Stimulated activated CD8-positive, alpha-beta memory T cell treated with anti-CD3 and anti-CD28 coated beads, Interleukin-4, amount 100 ng/mL, for 48 hours (primary cell): ENCODE measurements at places on chromosomes 13 and 19.

GRCh38 chr13:72953391-72953965 lies 105.3 kb upstream of the KLF5 start:
- no peak for DNase-seq

DNA sequence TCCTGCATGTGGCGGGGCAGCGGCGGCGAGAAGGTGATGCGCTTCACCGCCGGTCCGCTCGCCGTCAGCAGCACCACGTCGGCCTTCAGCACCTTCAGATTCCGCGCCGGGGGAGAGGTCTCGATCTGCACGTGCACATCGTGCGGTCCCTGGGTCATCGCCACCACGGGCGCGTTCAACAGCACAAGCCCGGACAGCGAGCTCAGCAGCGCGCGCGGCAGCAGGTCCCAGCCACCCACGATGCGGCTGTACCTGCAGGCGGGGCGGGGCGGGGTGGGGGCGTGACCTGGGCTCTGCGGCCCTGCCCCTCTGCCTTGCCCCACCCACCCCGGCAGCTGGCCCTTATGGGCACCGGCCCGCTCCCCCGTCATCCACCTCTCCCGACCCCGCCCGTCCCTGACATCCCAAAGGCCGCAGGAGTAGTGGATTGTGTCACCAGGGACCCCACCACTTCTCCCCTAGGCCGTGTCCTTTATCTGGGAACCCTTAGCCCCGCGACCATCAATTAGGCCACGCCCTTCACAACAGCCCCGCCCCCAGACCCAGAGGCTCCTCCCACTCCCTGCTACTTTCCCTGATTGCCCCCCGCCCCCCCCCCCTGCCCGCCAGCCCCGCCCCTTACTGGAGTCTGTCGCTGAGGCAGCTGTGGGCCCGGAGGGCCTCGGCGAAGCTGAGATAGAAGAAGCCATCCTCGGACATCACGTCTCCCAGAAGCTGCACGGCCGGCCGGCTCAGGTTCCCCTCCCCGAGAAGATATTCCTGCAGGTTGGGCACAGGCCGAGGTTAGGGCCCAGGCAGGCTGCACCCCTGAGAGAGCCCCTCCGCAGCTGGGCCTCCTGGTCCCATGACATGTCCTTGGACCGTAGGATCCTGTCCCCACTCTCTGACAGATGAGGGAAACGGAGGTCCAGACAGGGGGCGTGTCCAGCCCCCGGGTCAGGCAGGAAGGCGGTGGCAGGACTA lies 6.1 kb downstream of the IL4I1 start:
- DNase-seq, result peak; percentile 83

GRCh38 chr13:31200637-31200971 lies 829 bp downstream of the B3GLCT start:
- peak; percentile 60 for DNase-seq

DNA sequence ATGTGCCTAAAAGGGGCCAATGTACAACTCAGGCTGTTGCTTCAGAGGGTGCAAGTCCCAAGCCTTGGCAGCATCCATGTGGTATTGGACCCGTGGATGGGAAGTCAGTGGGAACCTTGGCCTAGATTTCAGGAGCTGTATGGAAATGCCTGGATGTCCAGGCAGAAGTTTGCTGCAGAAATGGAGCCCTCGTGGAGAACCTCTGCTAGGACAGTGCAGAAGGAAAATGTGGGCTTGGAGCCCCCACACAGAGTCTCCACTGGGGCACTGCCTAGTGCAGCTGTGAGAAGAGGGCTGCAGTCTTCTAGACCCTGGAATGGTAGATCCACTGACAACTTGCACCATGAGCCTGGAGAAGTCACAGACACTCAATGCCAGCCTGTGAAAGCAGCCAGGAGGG lies 28.5 kb downstream of the GPC5 start:
- DNase-seq, result no peak

GRCh38 chr19:46492841-46493235 lies 2.8 kb downstream of the PNMA8B start:
- DNase-seq, result no peak

DNA sequence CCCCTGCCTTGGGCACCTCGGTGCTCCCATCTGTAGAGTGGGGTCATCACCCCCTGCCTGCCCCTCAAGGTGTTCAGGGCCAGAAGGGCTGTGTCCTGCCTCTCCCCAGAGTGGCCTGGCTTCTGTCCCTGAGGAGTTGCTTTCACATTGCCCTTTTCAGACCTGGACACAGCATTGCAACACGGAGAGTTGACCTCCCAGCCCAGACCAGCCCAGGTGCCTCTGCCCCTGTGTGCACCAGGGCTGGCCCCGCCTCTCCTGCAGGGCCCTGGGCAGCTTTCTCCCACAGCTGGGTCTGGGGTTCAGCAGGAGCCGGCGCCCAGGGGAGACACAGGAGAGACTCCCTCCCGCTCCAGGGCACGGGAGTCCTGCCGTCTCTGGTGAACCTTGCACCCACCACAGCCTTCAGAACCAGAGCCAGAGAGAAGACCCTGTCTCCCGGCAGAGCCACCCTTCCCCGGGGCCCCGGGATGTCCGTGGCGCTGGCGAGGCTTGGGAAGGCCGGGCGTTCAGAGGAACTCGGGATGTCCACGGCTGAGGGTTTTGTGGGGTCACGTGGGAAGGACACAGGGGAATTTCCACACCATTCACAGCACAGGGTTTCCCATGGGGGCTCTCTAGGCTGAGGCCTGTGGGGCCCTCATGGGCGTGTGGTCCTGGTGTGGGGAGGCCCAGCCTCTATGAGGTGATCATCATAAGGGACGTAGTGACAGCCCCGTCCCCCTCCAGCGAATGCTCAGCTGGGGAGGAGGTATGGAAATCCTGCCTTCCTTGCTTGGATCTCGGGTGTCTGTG lies 23.2 kb downstream of the C13orf46 start:
- no peak for DNase-seq

- peak; percentile 49 for DNase-seq
Observed at GRCh38 chr19:49132974-49133609, 13.7 kb downstream of the PPFIA3 start.

- DNase-seq, result no peak
Observed at GRCh38 chr13:77215543-77215942, 111.4 kb downstream of the MYCBP2 start.

- DNase-seq, result peak; percentile 44
Observed at GRCh38 chr19:2332341-2333026, 4.0 kb downstream of the SPPL2B start.

- no peak for DNase-seq
Observed at GRCh38 chr13:86765462-86765861, 905.7 kb upstream of the SLITRK5 start.

GRCh38 chr13:30142486-30143211 lies 164.7 kb downstream of the KATNAL1 start:
- DNase-seq, result no peak

GRCh38 chr19:51386882-51387520 lies 773 bp downstream of the LIM2 start:
- DNase-seq, result no peak

- no peak for DNase-seq
Observed at GRCh38 chr13:52165411-52165810, 6.0 kb upstream of the NEK3 start.

- no peak for DNase-seq
Observed at GRCh38 chr19:29964171-29964570, 22.1 kb downstream of the URI1 start.

- peak; percentile 86 for DNase-seq
Observed at GRCh38 chr19:3606690-3607289, at the start of gene TBXA2R. Gene TBXA2R, minus strand, starts transcription at chr19:3606875. Its CDS starts 6,241 bp downstream, at chr19:3600634.

- no peak for DNase-seq
Observed at GRCh38 chr13:106591299-106591698, 23.4 kb upstream of the ARGLU1 start.

DNA sequence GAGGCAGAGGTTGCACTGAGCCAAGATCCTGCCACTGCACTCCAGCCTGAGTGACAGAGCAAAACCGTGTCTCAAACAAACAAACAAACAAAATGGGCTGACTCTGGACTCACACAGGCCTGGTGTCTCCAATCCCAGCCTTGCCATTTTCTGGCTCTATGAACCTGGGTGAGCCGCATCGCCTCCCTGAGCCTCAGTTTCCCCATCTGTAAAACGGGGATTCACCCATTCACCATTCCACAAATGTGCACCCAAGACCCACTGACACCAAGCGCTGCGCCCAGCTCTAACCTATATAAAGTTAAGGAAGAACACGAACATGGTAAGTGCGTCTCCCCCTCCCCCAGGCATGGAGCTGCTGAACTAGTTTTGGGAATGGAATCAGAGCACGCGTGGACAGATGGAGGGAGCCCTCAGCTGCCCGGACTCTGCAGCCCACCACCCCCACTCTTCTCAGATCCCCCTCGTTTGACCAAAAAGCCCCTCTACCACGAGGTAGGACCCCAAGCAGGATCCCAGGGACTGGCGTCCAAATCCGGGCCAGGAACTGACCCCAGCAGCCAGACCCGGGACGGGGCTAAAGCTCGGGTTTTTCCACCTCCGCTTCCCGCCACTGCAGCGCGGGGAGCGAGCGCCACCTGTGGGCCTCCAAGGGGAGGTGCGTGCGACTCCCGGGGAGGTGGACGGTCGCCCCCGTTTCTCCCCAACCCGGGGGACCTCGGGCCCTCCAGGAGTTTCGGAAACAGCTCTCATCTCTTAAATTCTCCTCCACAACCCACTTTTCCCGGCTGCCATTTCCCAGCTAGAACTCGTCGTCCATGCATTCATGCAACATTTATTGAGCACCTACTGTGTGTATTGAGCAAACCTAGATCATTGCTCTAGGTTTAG lies 33.0 kb upstream of the ADGRE5 start:
- DNase-seq, result peak; percentile 86

DNA sequence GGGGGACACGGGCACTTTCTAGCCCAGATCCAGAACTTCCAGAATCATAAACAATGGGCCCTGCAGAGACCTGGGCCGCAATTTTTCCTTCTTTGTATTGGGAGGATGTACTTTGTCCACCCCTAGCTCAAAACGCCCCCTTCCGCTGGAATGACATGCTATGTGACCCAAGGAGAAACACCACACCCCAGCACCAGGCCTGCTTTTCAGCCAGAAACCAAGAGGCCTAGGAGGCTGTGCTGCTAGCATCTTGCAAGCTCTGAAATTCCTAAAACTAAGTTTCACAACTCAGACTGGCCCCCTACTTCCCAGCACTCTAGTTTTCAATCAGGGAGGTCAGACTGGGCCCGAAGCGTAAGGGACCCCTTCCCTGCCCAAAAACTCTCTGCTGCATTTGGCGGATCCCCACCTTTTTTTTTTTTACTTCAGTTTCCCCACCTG lies 538 bp downstream of the LSM4 start:
- DNase-seq, result peak; percentile 76

- DNase-seq, result no peak
Observed at GRCh38 chr13:110528911-110529310, 32.6 kb downstream of the RAB20 start.

GRCh38 chr19:6233056-6233826 lies 46.5 kb downstream of the MLLT1 start:
- no peak for DNase-seq

DNA sequence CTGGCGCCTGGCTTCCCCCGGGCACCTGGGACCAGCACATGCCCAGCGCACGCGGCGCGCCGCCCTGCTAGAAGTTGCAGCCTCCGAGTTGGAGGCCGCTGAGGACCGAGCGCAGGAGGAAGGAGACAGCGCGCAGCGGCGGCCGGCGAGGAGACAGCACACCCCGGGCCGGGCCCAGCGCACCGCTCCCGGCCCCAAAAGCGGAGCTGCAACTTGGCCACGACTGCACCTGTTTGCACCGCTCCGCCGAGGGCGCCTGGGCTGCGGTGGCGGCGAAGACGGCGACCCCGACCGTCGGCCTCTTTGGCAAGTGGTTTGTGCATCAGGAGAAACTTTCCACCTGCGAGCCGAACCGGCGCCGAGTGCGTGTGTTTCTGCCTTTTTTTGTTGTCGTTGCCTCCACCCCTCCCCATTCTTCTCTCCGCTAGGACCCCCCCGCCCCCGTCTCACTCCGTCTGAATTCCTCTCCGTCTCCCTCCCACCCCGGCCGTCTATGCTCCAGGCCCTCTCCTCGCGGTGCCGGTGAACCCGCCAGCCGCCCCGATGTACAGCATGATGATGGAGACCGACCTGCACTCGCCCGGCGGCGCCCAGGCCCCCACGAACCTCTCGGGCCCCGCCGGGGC lies at the start of gene SOX1:
Gene SOX1, plus strand, starts transcription at position 34 of the 626 bp plus-strand sequence. Its CDS starts 510 bp downstream, at position 544.
- DNase-seq, result no peak

GRCh38 chr19:43589277-43589676 lies 6.7 kb downstream of the IRGQ start:
- DNase-seq, result no peak

GRCh38 chr19:46447824-46448223 lies 19.1 kb upstream of the PNMA8C start:
- DNase-seq, result no peak

DNA sequence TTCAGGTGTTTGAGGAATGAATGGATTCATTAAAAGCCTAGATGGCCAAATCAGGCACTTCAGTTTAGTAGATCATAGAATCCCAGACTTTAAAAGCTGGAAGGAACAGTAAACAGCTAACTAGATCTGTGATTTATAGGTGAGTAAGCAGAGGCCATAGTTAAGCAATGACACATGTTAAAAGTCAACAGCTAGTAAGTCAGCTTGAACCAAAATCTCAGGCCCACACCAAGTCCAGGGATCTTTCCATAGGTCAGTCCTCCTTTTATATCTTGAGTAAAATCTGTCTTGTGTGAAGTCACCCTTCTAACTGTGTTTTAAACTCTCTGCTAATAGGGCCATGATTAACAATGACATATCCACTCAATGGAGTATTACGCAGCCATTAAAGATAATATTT lies 275.5 kb upstream of the SOX21 start:
- DNase-seq, result no peak

GRCh38 chr13:65656740-65657329 lies 1573.3 kb downstream of the PCDH9 start:
- DNase-seq, result no peak

DNA sequence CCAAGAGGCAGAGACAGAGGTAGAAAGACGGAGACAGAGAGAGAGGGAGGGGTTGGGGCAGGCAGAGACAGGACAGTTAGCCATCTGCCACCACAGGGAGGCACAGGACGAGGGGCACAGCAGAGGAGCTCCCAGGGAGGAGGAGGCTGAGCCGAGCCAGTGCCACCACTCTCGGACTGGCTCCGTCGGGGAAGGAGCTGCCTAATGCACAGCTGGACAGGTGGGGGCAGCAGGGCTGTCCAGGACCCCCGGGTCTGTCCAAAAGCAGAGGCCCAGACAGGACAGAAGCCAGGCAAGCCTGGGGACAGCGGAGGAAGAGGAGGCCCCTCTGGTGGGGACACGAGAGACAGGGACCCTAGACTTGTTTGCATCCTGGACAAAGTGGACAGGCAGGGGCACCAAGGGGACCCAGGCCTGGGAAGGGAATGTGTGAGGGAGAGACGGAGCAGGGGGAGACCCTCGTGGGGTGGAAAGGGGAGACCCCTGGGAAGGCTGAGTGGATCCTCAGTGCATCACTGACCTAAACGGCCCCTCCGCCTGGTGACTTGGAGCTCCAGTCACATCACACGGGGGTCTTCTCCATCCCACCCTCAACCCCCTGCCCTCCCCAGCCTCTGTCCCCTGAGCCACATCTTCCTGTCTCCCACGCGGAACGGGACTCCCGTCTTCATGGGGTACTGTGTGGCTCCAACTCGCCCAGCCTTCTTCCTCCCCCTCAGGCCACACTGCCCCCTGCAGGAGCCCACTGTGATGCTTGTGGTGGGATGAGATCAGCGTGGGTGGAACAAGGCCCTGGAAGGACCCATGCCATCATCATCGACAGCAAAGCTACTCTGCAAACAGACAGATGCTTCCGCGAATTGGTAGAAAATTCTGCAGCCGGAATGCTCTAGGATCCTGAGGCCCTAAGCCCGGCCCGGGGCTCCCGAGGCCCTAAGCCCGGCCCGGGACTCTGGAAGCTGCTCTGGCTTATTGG lies 915 bp downstream of the F10 start:
- peak; percentile 43 for DNase-seq
